WTC11 (cell line): ENCODE measurements at places on chromosomes 3 and 15.

DNA sequence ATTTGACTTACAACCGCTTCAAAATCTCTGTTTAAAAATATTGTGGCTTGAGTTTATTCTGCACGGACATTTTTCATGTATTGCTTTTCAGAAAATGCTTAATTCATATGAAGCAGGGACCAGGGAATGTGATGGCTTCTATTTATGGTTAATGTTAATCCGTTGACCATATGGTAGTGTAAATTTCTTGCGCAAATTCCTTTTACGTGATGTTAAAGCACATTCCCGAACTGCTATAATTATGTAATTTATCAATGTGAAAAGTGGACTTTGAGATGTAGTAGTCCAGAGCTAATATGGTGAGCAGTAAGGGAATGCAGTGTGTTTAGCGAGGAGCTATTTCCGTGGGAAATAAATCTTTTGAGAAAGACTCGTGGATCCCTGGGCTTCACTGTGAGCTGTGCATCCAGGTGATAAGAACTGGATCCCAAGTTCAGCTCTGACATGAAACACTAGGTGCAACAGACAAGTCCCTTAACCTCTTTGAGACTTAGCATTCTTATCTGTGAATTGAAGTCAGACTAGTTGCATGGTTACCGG lies 27.3 kb downstream of the ANAPC13 start:
- DNase-seq, result no peak

- no peak for DNase-seq
Measured at GRCh38 chr3:172726380-172726779, 15.5 kb upstream of the NCEH1 start.

DNA sequence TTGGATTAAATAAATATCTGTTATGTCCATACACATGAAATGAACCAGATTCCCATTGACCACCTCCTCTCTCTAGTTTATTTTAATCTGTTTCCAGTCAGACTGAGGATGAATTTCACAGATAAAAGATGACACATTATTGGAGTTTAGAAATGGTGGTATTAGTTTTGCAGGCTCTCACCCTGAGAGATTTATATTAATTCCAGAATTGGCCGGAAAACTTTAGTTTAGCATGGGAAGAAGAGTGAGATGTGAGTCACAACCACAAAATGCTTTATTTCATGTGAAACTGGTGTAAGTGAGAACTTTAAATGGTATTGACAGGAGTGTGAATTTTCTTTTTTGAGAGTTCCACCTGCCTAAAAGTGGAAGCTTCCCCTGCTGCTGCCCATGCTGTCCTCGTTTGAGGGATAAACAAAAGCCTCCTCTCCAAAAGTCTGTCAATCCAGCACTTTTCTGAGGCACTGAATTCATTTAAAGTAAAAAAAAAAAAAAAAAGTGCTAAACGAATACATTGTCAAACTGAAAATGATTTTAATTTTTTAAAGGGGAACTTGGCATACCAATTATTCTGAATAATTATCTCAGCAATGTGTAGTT lies 65.1 kb upstream of the EPHA3 start:
- no peak for DNase-seq

DNA sequence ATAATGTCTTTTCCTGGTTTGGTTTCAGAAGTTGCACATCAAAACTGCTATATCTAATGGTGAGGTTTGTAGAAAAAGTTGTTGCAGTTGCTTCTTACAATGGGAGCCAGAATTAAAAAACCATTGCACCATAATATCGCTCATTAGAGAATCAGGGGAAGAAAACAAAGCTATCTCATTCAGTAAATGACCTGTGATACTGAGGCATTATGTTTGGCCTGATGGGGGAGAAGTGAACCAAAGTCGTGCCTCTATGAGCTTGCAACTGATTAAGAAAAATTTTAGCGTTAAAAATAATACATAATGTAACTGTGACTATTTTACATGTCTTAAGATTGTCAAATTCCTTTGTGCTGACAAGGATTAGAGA lies 60.2 kb upstream of the ARHGEF26 start:
- no peak for DNase-seq

DNA sequence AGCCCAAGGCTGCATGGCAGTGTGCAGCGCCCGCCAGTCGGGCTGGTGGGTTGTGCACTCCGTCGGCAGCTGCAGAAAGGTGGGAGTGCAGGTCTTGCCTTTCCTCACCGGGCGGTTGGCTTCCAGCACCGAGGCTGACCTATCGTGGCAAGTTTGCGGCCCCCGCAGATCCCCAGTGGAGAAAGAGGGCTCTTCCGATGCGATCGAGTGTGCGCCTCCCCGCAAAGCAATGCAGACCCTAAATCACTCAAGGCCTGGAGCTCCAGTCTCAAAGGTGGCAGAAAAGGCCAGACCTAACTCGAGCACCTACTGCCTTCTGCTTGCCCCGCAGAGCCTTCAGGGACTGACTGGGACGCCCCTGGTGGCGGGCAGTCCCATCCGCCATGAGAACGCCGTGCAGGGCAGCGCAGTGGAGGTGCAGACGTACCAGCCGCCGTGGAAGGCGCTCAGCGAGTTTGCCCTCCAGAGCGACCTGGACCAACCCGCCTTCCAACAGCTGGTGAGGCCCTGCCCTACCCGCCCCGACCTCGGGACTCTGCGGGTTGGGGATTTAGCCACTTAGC lies 4.3 kb downstream of the ISL2 start:
- no peak for DNase-seq

- DNase-seq, result no peak
Measured at GRCh38 chr3:33956206-33956605, 157.8 kb downstream of the PDCD6IP start.

DNA sequence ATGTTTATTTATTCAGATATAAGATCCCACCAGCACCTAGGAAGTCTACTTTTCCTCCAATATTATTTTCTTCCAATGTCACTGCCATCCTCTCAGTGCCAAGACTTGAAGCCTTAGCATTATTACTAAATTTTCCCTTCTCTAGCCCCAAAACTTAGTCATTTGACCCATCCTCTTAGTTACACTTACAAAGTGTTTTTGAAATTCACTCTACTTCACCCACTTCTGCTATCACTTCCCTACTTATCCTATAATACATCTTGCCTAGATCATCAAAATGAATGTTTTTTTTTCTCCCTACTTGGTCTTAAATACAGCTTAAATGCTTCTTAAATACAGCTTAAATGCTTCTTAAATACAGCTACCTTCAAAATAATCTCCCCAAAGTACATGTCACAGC lies 376.6 kb downstream of the RSL24D1 start:
- no peak for DNase-seq

GRCh38 chr3:125175295-125176078 lies 37.1 kb downstream of the SLC12A8 start:
- DNase-seq, result no peak

- DNase-seq, result no peak
Measured at GRCh38 chr15:85394554-85395333, 14.3 kb downstream of the AKAP13 start.

- no peak for DNase-seq
Measured at GRCh38 chr15:60633426-60633968, 154.6 kb upstream of the ICE2 start.

DNA sequence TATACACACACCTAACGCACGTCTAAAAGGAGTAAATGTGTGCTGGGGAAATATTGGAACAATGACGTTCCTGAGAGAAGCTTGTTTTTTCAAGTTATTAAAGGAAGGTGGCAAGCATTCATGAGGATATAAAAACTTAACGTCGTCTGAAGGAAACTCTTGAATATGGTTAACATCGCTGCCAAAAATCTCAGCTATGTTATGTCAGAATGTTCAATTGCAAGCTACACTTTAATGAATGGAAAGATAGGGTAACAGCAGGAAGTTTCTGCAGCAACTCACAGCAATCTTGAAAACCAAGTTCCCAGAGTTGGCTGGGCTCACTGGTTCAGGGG lies 54.3 kb upstream of the MEF2A start:
- no peak for DNase-seq

DNA sequence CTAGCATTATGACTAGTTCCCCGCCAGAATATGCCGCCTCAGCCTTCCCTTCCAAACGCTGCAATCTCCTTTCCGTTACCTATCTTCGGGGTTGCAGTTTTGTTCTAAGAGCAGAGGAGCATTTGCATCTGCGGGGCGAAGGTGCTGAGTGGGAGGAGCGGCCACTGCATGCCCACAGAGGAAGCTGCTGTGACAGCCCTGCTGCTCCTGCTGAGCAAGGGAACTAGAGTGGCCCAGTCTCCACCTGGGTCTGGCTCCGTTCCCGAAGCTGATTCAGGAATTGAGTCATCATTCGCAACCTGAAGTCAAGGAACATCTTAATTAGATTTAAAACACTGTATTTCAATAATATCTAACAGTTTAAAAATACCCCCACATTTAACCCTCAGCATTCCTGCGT lies 98.2 kb upstream of the TJP1 start:
- DNase-seq, result no peak

- no peak for DNase-seq
Measured at GRCh38 chr15:60889006-60889405, 340.1 kb downstream of the RORA start.

DNA sequence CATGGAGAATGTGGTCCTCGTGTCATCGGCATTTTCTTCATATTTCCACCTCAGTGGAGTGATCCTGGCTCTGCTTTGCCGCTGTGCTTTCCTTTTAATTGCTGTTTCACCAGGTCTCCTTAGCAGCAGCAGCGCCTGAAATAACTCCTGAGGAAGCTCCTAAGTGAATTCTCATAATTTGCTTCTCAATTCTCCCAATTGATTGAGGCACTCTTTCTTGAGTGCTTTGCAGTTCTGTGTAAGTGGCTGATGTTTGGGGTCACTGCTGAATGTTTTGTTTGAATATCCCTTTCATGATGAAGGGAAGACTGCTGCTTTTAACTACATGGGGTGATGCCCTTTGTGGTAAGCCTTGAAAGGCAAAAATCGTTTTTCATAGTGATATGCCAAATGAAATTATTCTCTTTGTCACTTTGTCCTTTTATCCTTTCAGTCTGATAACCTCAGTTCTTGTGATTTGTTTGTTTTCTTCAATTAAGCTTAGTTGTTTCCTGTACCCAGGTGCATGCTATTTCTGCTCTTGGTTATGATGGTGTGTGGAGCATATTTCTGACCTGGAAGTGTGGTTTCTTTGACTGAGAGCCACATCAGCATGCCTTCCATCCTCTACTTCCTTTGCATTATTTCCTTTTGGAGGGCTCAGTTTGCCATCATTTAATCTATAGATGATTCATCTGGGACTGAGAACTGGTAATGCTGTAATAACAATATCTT lies 36.7 kb downstream of the HMG20A start:
- DNase-seq, result no peak

GRCh38 chr3:13954741-13955483 lies 75.0 kb upstream of the WNT7A start:
- no peak for DNase-seq

- DNase-seq, result no peak
Measured at GRCh38 chr3:180626844-180627243, 24.9 kb downstream of the TTC14 start.

DNA sequence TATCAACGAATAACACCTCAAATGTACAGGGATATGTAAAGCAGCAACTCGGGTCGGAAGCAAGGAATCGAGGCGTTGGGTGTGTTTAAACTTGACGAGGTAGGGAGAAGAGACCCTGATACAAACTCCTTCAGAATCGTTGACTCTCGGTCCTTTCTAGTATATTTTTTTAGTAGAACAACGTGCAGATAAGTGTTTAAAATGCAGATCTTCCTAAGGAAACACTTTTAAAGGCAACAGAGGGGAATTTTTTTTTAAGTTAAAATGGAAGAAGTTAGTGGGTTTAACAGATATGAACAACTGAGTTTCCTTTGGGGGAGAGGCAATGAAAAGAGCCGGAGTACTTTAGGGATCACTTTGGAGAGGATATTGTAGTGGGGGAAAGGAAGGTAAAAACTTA lies 1.1 kb upstream of the KPNA4 start:
- no peak for DNase-seq

DNA sequence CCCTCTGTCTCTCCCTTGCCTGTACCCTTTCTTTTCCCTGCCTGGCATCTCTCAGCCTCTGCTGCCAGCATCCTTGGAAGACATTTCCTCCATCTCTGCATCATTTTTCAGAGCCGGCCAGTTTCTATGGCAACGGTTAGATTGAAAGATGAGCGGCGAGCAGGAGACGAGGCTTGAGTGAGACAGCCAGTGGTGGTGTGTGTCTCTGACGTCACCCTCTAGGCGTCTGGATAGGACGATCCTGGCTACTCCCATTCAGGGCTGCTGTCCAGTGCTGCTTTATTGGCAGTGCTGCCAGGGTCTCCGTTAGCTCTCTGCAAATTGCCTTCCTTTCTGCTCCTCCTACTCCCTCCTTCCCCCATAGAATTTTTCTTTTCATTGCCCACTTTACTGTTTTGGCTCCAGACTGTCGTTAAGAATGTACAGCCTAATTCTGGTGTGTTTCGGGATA lies 57.9 kb downstream of the TRAK1 start:
- peak; percentile 76 for DNase-seq

GRCh38 chr15:60583946-60584345 lies 105.0 kb upstream of the ICE2 start:
- no peak for DNase-seq

DNA sequence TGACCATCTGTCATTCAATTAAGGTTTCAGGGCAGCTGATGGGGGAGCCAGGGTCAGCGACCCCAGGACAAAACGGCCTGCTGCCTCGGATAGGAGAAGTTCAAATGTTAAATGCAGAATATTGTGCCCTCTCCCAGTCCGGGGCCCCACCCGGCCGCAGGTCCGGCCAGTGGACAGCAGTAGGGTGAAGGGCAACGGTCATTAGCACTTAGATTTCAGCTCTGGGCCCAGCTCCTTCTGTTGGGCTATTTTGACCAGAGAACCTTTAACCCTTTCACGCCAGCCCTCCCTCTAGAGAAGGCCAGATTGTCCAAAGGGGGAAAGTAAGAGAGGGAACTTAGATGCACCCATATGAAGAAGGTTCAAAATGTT lies 16.1 kb upstream of the ONECUT1 start:
- DNase-seq, result no peak

- DNase-seq, result no peak
Measured at GRCh38 chr15:36362509-36362915, 216.9 kb upstream of the CDIN1 start.
